ENCODE measurements at places on chromosomes 16 and 17. TPM values are rescaled to one million over a fixed set of nuclear protein-coding genes. Genes with fewer than 3 reads are reported as not detected.

Gene KRTAP1-5
- total RNA-seq: not detected

Gene DHRS7C
- not detected for total RNA-seq

Gene DECR2
- total RNA-seq: 12.1 TPM

Gene SLC35G6
- total RNA-seq: not detected

Gene HOXB6
- total RNA-seq: 16.2 TPM

Gene CACNA1G
- 0.99 TPM for total RNA-seq

Gene NPW
- total RNA-seq: 0.99 TPM

Gene TEKT5
- 0.26 TPM for total RNA-seq

Gene RBFOX1
- total RNA-seq: not detected

Gene EVPLL
- not detected for total RNA-seq

Gene HEATR9
- not detected for total RNA-seq

Gene PPM1E
- 0.50 TPM for total RNA-seq

- no peaks in the 10 kb centered on the region for H3K36me3 ChIP-seq
- DNase-seq: no peak
- H3K27me3 ChIP-seq: no peaks in the 10 kb centered on the region
- no peaks in the 10 kb centered on the region for H3K4me1 ChIP-seq
- H3K27ac ChIP-seq: no peak overlapping the region
- H3K4me3 ChIP-seq: no peak overlapping the region
Observed at GRCh38 chr17:67315865-67316264, 50.5 kb downstream of the PSMD12 start.

GRCh38 chr17:76384987-76385891 is 830 bp downstream of the SPHK1 start:
- H3K27me3 ChIP-seq: no peaks in the 10 kb centered on the region
- peak overlapping the region; percentile 62 for H3K4me3 ChIP-seq
- H3K4me1 ChIP-seq: peaks cover 4% of the 10 kb centered on the region
- DNase-seq: peak; percentile 69

GRCh38 chr17:79136596-79136995 is 62.0 kb downstream of the ENGASE start:
- peaks cover 3% of the 10 kb centered on the region for H3K27me3 ChIP-seq
- no peak overlapping the region for H3K4me3 ChIP-seq
- H3K36me3 ChIP-seq: no peaks in the 10 kb centered on the region
- H3K4me1 ChIP-seq: no peaks in the 10 kb centered on the region

- peaks cover 19% of the 10 kb centered on the region for H3K36me3 ChIP-seq
- H3K4me3 ChIP-seq: no peak overlapping the region
- peaks cover 15% of the 10 kb centered on the region for H3K4me1 ChIP-seq
- no peak overlapping the region for H3K27ac ChIP-seq
- H3K27me3 ChIP-seq: no peaks in the 10 kb centered on the region
Observed at GRCh38 chr16:57797216-57797525, 5.1 kb downstream of the KIFC3 start.

DNA sequence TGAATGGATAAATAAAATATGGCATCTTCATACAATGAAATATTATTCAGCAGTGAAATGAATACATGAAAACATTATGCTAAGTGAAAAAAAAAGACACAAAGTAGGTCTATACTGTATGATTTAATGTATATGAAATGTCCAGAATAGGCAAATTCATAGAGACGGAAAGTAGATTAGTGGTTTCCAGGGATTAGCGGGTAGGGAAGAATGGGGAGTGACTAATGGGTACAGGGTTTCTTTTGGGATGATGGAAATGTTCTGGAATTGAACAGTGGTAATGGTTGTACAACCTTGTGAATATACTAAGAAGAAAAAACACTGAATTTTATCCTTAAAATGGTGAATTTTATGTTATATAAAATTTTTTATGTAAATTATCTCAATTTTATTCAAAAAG is 8.5 kb upstream of the MYCBPAP start:
- H3K4me1 ChIP-seq: no peaks in the 10 kb centered on the region
- no peaks in the 10 kb centered on the region for H3K36me3 ChIP-seq
- DNase-seq: no peak

- no peak overlapping the region for H3K4me3 ChIP-seq
- H3K4me1 ChIP-seq: no peaks in the 10 kb centered on the region
- peaks cover 3% of the 10 kb centered on the region for H3K27me3 ChIP-seq
- H3K36me3 ChIP-seq: no peaks in the 10 kb centered on the region
- no peak for DNase-seq
- H3K27ac ChIP-seq: no peak overlapping the region
Observed at GRCh38 chr17:44768505-44769142, 9.8 kb downstream of the ADAM11 start.

- DNase-seq: no peak
- no peaks in the 10 kb centered on the region for H3K27me3 ChIP-seq
- H3K4me1 ChIP-seq: no peaks in the 10 kb centered on the region
Observed at GRCh38 chr17:45759761-45760160, 24.4 kb upstream of the CRHR1 start.

DNA sequence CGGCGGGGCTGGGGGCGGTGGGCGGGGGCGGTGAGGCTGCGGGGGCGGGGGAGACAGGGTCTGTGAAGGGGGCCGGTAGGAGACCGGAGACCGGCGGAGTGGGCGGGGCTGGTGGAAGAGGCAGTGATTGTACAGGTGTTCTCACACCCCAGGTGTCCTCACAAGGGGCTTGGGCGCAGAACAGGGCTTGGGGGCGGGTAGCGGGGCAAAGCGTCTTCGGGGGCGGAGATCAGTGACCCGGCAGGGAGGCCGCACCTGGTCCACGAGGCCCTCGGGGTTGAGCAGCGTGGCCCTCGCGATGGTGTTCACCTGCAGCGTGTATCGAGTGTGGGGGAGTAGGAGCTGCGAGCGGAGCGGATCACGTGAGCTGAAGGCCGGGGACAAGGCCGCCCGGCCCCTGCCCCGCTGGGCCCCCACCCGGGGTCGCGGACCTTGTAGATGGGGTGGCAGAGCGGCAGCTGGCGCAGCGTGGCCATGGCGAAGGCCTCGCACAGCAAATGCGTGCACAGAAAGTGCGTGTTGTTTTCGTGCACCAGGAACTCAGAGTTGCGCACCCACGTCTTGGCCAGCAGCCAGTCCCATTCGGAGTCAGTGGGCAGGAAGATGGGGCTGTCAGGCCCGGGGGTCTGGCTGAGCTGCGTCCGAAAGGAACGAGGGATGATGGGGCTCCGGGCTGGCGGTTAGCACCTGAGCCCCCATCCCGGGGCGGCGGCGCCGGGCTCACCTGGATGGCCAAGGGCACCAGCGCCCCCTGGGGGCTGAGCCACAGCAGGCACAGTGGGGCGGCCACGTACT is 8.5 kb downstream of the ALOXE3 start:
- peaks cover 40% of the 10 kb centered on the region for H3K27me3 ChIP-seq
- DNase-seq: peak; percentile 14
- no peaks in the 10 kb centered on the region for H3K4me1 ChIP-seq
- no peak overlapping the region for H3K27ac ChIP-seq

DNA sequence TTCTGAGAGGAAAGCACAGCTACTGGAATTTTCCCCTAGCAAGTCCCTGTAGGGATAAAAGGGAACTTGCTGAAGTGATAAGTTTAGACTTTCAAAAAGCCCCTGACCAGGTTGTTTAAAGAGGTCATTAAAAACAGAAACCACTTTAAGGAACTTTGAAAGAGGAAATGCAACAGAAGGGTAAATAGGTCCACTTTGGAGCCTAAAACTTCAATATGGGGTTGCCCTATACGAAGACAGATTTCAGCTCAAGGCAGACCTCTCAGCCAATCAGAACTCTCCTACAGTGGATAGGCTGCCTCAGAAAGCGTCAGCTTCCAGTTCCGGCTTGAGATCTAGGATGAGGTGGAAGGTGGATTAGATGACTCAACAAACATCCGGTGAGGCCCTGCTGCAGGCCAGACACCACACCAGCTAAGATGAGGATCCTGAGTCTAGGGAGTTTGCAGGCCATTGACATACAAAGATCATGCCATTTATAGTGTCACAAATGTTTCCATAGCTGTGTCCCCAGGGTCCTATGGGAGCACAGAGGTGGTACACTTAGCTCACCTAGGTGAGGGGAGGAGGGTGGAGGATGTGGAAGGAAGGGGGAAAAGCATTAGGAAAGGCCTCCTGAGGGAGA is 7.9 kb upstream of the MFSD6L start:
- DNase-seq: no peak
- H3K4me3 ChIP-seq: no peak overlapping the region
- H3K27ac ChIP-seq: no peak overlapping the region
- no peaks in the 10 kb centered on the region for H3K27me3 ChIP-seq
- H3K4me1 ChIP-seq: no peaks in the 10 kb centered on the region

DNA sequence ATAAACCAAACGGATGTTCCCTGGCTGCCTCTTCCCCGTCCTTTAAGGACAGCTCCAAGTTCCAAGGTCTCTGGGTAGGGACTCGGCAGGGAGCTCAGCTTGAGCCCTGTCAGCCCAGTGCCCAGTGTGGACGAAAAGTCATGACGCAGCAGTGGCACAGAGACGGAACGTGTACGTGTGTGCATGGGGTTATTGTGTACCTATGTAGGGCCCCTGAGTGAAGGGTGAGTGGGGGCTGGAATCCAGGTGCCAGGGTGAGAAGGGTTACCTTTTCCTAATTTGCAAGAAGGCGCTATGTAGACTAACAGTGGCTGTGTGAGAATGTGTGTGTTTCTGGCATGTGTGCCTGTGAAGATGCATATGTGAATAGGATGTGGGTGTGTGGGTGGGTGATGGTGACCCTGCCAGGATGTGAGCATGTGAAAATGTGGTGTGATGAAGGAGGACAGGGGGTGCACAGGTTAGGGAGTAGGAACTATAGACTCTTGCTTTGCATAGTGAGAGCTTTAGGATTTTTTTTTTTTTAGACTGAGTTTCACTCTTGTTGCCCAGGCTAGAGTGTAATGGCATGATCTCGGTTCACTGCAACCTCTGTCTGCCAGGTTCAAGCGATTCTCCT is 6.0 kb downstream of the SCN4A start:
- no peak for DNase-seq
- H3K36me3 ChIP-seq: no peaks in the 10 kb centered on the region
- no peaks in the 10 kb centered on the region for H3K27me3 ChIP-seq
- no peak overlapping the region for H3K27ac ChIP-seq
- H3K4me1 ChIP-seq: no peaks in the 10 kb centered on the region

DNA sequence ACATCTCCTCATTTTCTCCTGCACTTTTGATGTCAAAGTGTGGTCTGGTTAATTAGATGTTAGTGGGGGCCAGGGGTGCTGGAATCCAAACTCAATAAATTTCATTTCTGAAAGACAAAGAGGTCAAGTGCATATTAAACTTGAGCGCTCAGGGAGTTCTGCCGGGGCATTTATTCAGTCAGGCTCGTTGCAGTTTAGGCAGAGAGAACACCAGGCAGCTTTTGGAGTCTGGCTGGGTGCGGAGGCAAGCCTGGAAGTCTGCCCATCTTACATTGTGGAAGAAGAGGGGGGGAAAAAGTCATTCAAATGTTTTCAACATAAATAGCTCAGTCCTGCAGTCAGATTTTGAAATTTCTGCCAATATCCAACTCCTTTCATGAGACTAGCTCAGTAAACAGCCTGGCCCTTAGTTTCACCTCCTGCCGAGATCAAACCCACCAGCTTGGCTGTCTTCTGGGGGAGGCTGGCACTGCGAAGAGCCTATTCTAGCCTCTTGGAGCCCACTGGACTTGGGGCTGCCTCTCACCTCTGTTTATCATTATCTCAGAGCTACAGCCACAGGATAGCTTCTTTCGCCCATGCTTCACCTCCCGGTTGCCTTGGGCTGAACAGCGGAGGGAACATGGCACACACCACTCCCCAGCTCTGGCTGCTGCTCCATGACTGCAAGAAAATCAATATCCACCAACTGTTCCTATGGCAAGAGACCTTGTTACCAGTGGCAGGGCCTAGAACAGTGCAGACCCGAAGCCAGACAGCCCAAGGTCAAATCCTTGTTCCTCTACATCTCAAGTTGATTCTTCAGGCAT is 177.4 kb upstream of the CDH5 start:
- no peaks in the 10 kb centered on the region for H3K27me3 ChIP-seq
- H3K27ac ChIP-seq: peak overlapping the region; percentile 37

DNA sequence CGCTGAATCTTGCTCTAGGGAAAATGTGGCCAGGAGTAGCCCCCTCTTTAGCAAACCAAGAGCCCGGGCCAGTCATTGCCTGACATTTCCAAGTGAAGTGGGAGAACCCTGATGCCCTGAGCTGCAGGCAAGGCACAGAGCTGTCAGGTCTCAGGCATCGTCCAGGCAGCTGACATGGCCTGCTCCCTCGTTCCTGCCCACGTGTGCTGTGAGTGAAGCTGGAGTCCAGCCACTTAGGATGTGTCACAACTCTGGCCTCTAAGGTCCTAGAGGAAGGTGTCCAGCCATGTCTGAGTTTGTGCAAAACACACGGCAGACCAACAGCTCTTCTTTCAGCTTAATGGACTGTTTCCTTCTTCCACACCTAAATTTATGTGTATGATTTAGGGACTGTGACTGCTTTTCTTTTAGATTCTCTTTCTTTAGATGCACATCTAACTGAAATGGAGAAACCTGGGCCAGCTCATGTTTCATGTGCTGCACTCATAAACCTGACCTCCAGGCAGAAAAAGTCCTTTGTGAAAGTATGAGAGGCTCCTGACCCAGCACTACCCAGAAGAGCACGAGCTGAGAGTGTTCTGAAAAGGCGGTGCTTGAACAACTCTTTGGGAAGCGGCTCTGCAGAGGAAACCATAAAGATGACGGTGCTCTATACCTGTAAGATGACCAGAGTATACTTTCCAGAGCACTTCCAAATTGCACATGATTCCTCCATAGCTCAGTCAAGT is 14.8 kb upstream of the LIMD2 start:
- H3K27ac ChIP-seq: no peak overlapping the region
- no peaks in the 10 kb centered on the region for H3K4me1 ChIP-seq
- DNase-seq: peak; percentile 48
- H3K4me3 ChIP-seq: no peak overlapping the region
- H3K36me3 ChIP-seq: peaks cover 4% of the 10 kb centered on the region

DNA sequence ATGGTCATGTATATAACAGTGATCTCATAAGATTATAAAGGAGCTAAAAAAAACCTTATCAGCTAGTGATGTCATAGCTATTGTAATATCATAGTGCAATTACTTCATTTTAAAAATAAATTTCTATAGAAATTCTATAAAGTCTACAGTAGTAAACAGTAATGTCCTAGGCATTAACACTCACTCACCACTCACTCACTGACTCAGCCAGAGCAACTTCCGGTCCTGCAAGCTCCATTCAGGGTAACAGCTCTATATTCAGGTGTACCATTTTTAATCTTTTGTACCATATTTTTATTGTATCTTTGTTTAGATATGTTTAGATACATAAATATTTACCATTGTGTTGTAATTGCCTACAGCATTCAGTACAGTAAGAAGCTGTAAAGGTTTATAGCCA is 524.4 kb upstream of the CDH5 start:
- H3K4me3 ChIP-seq: no peak overlapping the region
- H3K27me3 ChIP-seq: no peaks in the 10 kb centered on the region
- DNase-seq: no peak
- no peaks in the 10 kb centered on the region for H3K36me3 ChIP-seq
- no peaks in the 10 kb centered on the region for H3K4me1 ChIP-seq

DNA sequence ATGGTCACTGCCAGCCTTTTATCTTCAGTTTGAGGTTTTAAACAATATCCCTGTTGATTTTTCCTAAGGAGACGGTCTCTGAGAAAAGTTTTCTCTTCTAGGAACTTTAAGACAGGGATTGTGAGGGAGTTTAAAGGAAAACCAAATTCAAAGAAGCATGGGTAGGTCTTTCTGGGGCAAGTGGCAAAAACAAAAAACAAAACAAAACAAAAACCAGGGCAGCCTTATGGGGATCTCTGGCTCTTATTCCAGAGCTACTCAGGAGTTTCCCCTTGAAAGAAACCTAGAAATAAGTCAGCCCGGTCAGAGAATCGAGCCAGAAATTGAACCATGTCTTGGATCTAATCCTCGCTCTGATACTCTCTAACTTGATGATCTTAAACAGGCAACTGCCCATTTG is 424.5 kb downstream of the GRIN2A start:
- H3K4me1 ChIP-seq: no peaks in the 10 kb centered on the region
- no peaks in the 10 kb centered on the region for H3K27me3 ChIP-seq
- DNase-seq: no peak
- no peak overlapping the region for H3K27ac ChIP-seq
- H3K36me3 ChIP-seq: no peaks in the 10 kb centered on the region
- no peak overlapping the region for H3K4me3 ChIP-seq
